ENCODE measurements at places on chromosomes 12 and 14. TPM values are rescaled to one million over a fixed set of nuclear protein-coding genes. Genes with fewer than 3 reads are reported as not detected.

- DNase-seq: no peak
These were observed 162.6 kb downstream of the SLC15A4 start for GRCh38 chr12:128661226-128661569.

DNA sequence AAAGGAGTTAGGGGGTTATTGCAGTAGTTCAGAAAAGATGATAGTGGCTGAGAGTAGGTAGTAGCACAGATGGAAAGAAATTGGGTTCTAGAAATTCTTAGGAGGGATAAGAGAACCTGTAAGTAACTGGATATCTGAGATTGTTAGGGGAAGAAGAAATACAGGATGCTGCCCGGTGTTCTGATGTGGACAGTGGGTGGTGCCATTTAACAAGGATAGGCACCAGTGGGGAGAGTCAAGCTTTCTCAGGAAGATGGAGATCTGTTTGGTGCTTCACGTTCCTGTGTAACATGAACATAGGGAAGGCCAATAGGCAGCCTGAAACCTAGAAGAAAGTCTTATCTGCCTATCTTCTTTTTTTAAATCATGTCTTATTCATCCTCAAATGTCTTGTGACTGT, 245.9 kb downstream of the NPAS3 start:
- DNase-seq: no peak

DNA sequence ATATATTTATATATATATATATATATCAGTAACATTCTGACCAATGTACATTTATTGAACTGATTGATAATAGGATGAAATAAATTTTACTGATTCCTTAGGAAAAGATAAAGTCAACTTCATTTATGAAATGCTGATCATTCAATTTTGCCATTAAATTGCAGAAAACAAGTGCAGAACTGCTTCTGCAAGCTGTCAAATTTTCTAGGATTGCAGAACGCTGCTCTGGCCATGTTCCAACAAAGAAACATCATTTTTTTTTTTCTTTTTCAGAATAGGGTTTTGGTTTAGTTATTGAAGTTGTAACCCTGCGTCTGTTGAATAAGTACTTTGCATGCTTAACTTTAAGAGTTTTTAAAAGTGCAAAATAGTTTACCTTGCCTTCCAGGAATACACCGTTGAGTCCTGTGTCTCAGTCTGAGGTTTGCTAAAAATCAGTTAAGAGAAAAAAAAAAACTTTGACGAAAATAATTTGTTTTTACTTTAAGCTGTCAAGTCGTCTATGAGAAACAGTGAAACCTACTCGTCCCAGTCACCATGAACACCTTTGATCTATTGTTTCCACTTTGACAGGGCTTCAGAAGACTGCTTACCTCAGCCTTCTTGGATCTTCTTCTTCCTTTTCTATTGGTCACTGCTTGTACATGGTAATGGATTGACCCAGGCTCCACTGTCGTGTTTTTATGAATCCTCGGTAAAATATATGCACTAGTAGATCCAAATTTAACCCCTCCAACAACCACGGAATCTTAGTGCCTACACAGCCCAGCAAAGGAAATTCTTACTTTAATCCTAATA, at the start of gene KERA:
KERA (minus strand) TSS at position 657 of the 798 bp plus-strand sequence. CDS start 1,743 bp downstream, outside the sequence.
- DNase-seq: no peak

- no peak for DNase-seq
These were observed 141.3 kb upstream of the FKBP4 start for GRCh38 chr12:2653461-2653965.

DNA sequence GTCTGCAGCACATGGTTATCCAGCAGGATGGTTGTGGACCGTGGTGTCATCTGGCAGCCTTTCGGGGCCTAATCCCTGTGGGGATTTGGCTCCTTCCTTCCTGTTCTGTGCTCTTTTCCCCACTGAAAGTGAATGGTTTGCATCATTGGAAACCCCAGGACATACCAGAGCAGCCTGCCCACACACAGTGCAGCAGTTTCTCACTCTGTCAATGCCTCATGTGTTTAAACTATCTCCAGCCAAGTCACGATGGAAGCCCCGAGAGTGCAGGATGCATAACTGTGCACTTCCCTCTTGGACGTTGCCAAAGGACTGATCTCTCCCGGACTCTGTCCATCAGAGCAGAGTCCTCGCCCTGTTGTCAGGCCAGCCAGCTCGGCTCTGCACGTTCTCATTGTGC, 29.0 kb upstream of the AMN start:
- DNase-seq: no peak

- no peak for DNase-seq
These were observed 531.2 kb downstream of the DIO2 start for GRCh38 chr14:79680087-79680486.

Gene RPGRIP1
- total RNA-seq: 0.94 TPM
